Stimulated activated CD8-positive, alpha-beta memory T cell treated with anti-CD3 and anti-CD28 coated beads, Interleukin-4, amount 100 ng/mL, for 1 hour (primary cell): ENCODE measurements at places on chromosomes 6 and 20.

DNA sequence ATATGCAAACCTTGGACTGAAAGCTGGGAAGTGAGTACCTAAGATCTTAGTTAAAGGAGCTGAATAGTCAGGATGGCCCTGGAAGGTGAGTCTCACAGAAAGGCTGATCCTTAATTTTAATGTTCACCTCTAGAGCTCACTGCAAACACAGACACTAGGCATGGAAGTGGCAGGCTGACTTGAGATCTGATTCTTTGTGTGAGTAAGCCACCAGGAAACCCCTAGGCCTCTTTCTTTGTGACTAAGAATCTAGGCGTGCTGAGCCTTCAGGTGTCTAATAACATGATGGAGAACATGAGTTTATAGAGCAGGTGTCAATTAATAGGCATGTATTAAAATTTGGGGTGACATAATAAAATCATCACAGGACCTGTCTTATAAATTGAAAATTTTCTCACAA is 642.2 kb downstream of the EYS start:
- DNase-seq: no peak

GRCh38 chr20:43909720-43910119 is 4.9 kb upstream of the TOX2 start:
- DNase-seq: no peak

DNA sequence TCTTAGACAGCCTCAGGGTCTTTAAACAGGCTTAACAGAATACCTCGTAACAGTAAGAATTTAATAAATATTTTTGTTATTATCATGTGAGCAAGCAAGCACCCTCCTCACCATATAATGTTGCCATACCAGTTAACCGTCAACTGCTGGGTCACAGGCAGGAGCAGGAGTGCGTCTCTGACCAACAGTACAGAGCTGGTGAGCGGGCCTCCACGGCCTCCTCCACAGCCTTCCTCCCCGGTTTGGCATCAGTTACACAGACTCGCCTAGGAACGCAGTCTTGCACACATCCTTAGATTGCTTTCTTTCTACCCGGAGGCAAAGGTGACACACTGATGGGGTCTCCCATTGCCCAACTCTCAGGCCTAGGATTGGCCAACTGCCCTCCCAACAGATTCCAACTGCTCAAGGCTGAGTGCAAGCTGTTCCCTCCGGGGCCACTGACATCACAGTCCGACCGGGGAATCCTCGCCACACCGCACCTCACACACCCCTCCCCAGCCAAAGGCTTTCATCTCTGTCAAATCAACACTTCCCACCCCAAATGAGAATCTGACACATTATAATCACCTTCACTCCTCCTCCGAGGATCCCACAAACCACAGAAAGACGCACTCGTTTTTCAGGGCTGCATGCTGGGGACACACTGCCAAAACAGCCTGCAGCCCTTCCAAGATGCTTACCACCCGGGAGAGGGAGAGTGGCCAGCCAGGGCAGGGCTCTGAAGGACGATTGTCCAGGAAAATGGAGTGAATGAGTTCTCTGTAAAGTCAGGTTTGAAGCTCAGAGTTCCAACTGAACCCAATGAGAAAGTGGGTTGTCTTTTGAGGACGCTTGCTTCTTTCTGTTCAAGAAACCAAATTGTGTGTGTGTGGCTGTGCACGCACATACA is 63.2 kb downstream of the PDE10A start:
- DNase-seq: no peak

GRCh38 chr6:52552278-52552643 is 24.6 kb downstream of the TRAM2 start:
- no peak for DNase-seq

DNA sequence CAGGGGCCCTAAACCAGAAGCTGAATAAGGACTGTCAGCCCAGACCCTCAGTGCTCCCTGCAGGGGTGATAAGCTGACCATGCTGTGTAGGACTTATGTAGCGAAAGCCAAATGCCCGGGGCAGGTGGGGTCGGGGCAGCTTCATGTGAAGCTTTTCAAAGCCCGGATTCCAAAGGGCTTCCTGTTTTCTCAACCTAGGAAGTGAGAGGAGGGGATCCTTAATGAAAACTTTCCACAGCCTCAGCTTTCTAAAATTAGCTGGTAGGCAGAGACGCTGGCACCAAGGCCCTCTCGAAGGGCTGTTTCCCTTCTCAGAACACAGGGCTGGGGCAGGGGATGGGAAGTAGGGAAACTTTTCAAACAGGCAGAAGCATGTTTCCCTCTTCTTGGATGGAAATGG is 148.9 kb downstream of the NFATC2 start:
- no peak for DNase-seq

DNA sequence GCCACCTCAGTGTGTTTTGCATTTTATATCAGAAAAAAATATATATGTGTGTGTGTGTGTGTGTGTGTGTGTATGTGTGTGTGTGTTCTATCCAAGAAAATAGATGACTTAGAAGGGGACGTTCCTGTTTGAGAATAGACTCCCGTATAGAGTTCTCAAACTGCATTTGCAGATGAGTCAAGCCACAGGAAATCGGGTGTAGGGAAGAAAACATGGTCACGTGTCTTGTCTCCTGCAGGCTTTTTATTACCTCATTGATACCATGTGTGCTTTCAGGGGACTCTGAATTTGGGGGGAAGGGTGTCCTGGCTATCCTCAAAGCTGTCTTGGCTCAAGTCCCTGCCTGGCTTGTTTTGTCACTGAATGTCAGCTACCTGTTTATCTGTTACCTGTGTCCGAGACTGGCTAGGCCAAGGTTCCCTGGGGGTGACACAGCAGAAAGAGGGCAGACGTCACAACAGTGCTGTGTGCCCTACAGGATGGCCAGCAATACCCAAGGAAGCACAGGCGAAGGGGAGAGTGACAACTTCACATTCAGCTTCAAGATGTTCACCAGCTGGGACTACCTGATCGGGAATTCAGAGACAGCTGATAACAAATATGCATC is 55.7 kb upstream of the NOP56 start:
- no peak for DNase-seq

DNA sequence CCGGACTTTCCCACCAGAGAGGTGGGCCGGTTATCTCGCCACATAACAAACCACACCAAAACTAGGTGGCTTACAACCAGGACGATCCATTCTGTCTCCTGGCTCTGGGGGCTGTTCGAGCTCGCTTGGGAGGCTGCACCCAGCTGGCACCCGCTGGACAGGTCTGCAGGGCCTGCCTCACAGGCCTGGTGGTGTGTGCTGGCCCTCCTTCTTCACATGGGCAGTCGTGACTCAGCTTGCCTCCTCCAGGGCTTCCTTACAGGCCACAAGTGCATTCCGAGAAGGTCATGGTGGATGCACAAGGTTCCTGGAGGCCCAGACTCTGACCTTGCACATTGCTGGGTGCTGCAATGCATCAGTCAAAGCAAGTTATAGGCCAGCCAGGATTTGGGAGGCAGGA is 34.2 kb downstream of the FOXF2 start:
- DNase-seq: no peak

DNA sequence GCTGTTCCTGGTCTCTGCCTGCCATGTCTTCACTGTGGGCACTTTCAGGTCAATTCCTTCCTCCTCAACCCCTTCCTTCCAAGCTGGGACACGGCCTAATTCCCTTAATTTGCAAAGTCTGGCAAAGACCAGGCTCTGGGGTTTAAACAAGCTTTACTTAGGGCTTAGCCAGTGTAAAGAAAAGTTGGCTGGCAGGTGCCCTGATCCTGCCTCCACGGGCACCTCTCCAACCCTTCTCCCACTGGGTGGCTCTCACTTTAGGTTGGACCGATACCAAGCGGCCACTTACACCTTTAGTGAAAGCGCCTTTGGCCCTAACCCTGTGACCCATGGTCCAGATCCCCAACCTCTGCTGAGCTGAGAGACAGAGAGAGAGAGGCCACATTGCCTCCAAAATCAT is 13.7 kb upstream of the MLN start:
- DNase-seq: no peak

DNA sequence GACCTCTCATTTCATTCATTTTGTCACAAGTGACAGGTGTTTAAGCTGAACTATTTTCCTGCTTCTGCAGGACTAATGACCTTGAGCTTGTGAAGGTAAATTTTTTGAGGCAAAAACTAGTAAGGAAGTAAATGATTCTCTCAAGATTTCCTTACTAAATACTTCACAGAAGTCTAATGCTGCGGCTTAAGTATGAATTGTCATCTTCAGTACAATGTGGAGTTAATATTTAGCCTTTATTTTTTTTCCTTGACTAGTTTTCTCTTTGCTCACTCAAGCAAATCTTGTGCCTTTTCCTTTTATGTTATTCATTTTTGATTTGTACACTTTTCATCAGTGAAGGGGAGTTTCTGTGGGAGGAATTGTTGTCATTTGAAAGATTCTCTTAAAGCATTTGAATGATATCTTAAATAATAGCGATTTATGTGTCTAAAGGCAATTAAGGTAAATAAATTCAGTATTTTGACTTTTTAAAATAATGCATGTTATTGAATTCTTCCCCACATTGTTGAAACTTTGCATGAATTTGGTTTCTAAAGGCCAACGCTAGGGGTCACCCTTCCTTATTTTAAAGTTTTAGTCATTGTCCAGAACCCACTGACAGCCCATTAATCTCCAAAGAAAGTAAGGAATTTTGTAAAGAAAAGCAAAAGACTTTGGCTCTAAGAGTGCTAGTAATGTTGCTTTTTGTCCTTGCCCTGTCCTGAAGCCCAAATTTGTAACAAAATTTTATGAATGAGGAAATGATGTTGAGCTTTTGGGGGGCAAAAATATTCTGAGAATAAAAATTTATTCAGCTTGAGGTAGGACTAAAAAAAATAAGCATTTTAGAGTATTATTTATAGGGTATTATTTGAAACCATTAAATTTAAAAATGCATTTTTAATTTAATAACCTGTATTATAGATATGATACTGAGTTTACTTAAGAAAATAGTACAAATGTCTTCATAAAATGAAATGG is 157.4 kb upstream of the LAMA2 start:
- DNase-seq: no peak

DNA sequence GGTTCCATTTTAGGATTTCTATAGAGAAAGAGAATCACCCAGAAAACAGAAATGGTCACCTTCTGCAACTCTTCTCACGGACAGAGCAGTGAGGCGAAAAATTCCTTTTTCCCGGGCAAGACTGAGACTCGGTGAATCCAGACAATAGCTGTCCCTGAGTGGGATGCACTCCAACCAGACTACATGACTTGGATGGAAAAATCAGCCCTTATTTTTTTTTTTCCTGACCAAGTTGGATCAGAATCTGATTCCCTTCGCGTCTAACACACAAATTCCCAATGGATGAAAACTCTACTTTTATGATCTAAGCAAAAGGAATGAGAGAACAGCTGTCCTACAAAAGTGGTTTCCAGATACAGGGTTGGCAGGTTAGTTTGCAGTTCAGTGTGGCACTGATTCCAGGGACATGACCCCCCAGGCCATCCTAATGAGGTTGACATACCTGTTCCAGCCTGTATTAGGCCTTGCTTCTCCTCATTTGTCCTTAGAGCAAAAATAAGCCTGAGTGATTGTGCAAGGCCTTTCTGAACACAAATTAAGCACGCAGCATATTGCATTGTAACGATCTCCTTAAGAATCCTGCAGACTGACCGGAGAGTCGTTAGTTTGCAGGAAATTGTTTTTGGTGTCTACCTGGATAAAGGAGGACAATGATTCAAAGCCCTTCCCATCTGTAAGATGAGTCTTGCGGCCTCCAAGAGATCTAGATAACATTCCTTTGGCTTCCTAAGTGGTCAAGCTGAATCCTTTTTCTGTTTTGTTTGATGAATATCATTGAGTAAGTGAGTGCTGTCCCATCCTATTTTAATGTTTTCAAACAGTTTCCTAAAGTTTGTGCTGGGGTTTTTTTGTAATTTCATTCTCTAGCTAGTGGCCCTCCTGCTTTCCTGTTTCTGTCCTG is 1.5 kb upstream of the NEDD9 start:
- DNase-seq: no peak

- DNase-seq: no peak
These were observed 187.0 kb downstream of the HDGFL1 start for GRCh38 chr6:22756365-22756764.

DNA sequence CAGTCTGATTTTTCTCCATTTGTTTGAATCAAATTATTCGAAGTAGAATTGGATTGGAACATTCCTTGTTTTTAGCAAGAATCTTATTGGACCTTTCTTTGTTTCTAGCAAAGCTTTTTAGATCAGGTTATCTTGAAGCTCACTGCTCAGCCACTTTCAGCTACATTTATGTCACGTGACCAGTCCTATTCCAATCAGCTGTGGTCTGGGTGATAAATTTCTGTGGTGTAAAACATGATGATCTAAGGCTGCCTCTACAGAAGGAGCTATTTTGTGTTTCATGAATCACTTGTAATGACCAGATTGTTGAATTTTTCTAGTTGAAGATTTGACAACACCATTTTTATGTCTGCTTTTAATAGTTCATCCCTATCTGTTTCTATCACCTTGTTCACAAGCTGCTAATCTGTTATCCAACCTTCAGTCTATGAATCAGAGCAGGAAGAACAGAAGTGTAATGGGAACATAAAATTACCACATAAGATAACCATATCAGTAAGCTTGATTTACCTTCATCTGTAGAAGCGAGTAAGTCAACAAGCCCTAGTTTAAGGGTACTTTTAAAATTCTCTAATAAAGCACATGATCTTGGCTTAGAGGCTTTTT is 101.0 kb upstream of the MAP3K7 start:
- no peak for DNase-seq

- no peak for DNase-seq
These were observed 172.4 kb downstream of the ADGB start for GRCh38 chr6:146770965-146771735.

GRCh38 chr6:168240160-168240559 is 79.4 kb downstream of the DACT2 start:
- no peak for DNase-seq

- DNase-seq: no peak
These were observed 13.3 kb upstream of the MYT1 start for GRCh38 chr20:64150756-64151632.

DNA sequence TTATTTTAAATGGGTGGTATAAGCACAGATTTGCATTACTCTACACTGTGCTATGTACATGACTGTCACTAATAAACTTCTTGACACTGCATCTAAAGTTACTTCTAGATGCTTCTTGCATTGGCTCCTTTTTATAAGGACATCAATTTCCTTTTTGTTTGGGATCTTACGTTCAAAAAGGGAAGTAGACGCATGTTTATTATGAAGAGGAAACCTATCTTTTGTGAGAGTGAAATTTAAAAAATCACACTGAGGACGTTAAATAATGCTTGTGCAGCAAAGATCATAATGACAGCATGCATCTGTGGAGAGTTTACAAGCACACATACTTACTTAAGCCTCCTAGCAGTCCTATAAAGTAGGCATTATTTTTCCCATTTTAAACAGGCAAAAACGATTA is 479.5 kb downstream of the CD83 start:
- no peak for DNase-seq

DNA sequence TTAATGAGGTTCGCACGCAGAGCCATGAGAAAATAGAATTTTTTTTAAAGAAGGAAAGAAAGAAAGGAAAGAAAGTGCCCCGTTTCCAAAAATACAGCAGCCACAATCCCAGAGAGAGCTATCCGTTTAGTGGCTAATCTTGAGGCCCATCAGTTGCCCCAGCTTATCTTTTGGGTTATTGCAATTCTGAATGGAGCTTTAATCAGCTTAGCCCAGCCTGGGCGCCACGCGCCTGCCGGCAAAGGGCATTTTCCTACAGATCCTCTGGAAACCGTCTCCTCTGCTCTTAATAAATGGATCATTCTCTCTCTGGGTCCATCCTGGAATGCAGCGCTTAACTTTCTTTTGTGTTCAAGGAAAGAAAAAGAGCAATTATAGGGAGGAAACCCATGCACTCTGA is 413.3 kb downstream of the MAFB start:
- DNase-seq: no peak
